Tibial nerve (tissue), 4 donors: ENCODE measurements at places on chromosomes 16 and 17. TPM values are rescaled to one million over a fixed set of nuclear protein-coding genes. Genes with fewer than 3 reads are reported as not detected.

The OR4D1 gene
- not detected for total RNA-seq

The SAMD14 gene
- total RNA-seq, result 1.5 TPM

The IL32 gene
- total RNA-seq, result 4.2 TPM

DNA sequence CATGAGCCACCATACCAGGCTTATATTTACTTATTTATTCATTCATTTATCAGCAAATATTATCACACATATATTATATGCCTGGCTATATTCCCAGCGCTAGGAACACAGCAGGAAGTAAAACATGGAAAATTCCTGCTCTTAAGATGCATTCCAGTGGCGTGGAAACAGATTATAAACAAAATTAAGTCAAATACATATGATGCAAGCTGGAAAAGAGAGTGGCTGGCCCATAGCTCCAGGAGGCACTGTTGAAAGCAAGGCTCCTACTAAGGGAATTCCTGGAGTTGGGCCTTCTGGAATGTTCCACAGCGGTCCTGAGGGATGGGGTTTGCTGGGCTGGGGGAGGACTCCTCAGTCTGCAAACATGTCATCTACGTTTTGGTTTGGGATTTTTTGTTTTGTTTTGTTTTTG is 18.4 kb downstream of the ADCY9 start:
- peaks cover 51% of the 10 kb centered on the region for H3K4me1 ChIP-seq
- peaks cover 4% of the 10 kb centered on the region for H3K36me3 ChIP-seq
- no peak for DNase-seq
- H3K27ac ChIP-seq, result no peak overlapping the region

GRCh38 chr17:46024590-46024989 is 25.5 kb downstream of the STH start:
- no peak overlapping the region for H3K4me3 ChIP-seq
- H3K36me3 ChIP-seq, result peaks cover 66% of the 10 kb centered on the region
- no peak for DNase-seq
- H3K4me1 ChIP-seq, result peaks cover 6% of the 10 kb centered on the region
- no peaks in the 10 kb centered on the region for H3K27me3 ChIP-seq

DNA sequence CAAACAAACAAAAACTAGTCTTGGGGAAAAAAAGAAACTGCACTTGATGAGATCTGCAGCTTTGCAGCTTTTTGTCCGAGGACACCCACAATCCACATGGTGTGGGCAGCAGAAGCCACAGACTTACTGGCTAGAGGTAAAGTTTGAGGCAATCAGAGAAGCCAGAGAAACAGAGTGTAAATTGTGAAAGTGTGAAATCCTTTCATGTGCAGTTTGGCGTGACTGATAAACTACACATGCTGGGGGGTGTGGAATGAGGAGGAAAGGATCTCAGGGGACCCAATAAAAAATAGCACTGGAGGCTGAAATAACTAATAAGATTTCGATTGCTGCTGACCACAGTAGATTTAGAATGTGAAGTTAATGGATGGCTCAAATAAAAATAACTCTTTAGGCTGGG is 42.4 kb upstream of the HOXB13 start:
- H3K4me1 ChIP-seq, result no peaks in the 10 kb centered on the region
- DNase-seq, result no peak
- no peaks in the 10 kb centered on the region for H3K27me3 ChIP-seq
- no peak overlapping the region for H3K27ac ChIP-seq

DNA sequence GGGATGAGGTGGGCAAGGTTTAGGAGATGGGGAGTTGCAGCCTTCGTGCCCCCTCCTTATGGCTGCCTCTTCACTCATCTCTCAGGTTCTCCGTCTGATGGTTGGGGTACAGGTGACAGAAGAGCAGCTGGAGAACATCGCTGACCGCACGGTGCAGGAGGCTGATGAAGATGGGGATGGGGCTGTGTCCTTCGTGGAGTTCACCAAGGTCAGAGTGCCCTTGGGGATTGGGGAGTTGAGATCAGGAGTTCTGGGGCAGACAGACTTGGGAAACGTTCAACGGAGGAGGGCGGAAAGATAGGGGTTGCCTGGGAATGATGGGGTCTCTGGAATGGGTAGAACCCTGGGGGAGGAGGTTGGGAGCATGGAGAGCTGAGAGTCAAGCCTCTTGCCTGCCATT is 2.3 kb downstream of the CHP2 start:
- no peaks in the 10 kb centered on the region for H3K36me3 ChIP-seq
- H3K27me3 ChIP-seq, result no peaks in the 10 kb centered on the region
- H3K4me3 ChIP-seq, result no peak overlapping the region
- no peak overlapping the region for H3K27ac ChIP-seq
- H3K4me1 ChIP-seq, result peaks cover 8% of the 10 kb centered on the region

- no peaks in the 10 kb centered on the region for H3K4me1 ChIP-seq
- no peaks in the 10 kb centered on the region for H3K27me3 ChIP-seq
- no peak for DNase-seq
- H3K4me3 ChIP-seq, result no peak overlapping the region
- H3K36me3 ChIP-seq, result peaks cover 95% of the 10 kb centered on the region
- no peak overlapping the region for H3K27ac ChIP-seq
These were observed 47.7 kb upstream of the ULK2 start for GRCh38 chr17:19915245-19915978.

DNA sequence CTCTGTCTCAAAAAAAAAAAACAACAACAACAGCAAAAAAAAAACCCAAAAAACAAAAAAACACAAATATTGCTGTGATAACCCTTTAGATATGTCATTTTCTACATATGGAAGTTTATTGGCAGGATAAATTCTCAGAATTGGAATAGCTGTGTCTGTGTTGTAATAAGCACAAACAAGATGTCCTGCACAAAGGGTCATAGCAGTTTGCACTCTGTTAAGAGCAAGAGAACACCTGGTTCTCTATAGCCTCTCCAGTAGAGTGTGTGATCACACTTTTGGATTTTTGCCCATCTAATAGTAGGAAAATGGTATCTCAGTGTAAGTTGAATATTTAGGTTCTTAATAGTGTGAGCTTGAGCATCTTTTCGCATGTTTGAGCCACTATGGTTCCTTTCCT is 60.4 kb downstream of the USP43 start:
- no peak overlapping the region for H3K27ac ChIP-seq
- no peaks in the 10 kb centered on the region for H3K4me1 ChIP-seq
- no peaks in the 10 kb centered on the region for H3K27me3 ChIP-seq
- no peak overlapping the region for H3K4me3 ChIP-seq
- DNase-seq, result no peak

DNA sequence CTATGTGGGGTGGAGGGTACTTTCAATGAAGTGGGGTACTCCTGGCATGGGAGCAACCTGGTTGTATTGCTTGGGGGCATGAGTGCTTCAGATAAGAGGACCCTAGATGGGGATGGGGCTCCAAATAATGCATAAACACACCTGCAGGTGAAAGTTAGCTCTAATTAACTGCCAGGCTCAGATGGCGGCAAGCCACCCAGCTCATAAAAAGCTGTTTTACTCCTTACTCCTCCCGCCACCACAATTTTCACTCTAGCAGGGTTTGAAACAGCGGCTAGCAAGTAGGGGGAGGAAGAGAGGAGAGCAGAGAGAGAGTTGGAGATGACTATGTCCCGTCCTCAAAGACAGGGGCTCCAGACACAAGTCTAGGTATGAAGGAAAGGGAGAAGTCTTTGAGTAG is 117.7 kb upstream of the WSCD1 start:
- H3K27ac ChIP-seq, result no peak overlapping the region
- H3K27me3 ChIP-seq, result no peaks in the 10 kb centered on the region
- no peaks in the 10 kb centered on the region for H3K36me3 ChIP-seq
- no peaks in the 10 kb centered on the region for H3K4me1 ChIP-seq
